GM23338 (cell line): ENCODE measurements at places on chromosomes 3 and 15.

DNA sequence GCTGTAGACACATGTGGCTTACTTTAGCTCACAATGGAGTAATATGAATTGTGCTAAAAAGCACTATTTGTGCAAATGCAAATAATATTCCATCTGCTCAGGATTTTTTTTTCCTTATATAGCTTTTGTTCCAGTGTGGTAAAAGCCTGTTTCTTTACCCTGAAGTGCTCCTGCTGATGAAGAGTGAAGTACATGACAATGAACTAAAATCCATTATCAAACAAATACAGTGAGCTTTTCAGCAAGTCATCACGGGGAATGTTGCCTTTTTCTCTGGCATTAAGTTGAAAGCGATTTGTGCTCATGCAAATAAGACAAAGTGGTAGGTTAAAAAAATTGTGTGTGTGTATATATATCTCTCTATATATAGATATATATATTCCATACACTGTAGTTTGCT is 28.6 kb upstream of the CCDC39 start:
- no peaks in the 10 kb centered on the region for H3K27me3 ChIP-seq
- H3K4me3 ChIP-seq = no peak overlapping the region
- H3K36me3 ChIP-seq = peaks cover 2% of the 10 kb centered on the region; the same call in 1 of the 2 replicates
- peak; percentile 63 for DNase-seq
- H3K27ac ChIP-seq = peak overlapping the region; percentile 74; the same call in 1 of the 2 replicates
- peaks cover 29% of the 10 kb centered on the region for H3K4me1 ChIP-seq

GRCh38 chr3:4906107-4906621 is 73.1 kb upstream of the BHLHE40 start:
- no peak overlapping the region for H3K27ac ChIP-seq
- no peaks in the 10 kb centered on the region for H3K36me3 ChIP-seq
- DNase-seq = no peak
- H3K4me1 ChIP-seq = no peaks in the 10 kb centered on the region
- H3K4me3 ChIP-seq = no peak overlapping the region
- H3K27me3 ChIP-seq = no peaks in the 10 kb centered on the region

GRCh38 chr3:18716101-18716500 is 291.0 kb upstream of the SATB1 start:
- H3K36me3 ChIP-seq = no peaks in the 10 kb centered on the region
- H3K4me3 ChIP-seq = no peak overlapping the region
- H3K27ac ChIP-seq = no peak overlapping the region
- no peak for DNase-seq

DNA sequence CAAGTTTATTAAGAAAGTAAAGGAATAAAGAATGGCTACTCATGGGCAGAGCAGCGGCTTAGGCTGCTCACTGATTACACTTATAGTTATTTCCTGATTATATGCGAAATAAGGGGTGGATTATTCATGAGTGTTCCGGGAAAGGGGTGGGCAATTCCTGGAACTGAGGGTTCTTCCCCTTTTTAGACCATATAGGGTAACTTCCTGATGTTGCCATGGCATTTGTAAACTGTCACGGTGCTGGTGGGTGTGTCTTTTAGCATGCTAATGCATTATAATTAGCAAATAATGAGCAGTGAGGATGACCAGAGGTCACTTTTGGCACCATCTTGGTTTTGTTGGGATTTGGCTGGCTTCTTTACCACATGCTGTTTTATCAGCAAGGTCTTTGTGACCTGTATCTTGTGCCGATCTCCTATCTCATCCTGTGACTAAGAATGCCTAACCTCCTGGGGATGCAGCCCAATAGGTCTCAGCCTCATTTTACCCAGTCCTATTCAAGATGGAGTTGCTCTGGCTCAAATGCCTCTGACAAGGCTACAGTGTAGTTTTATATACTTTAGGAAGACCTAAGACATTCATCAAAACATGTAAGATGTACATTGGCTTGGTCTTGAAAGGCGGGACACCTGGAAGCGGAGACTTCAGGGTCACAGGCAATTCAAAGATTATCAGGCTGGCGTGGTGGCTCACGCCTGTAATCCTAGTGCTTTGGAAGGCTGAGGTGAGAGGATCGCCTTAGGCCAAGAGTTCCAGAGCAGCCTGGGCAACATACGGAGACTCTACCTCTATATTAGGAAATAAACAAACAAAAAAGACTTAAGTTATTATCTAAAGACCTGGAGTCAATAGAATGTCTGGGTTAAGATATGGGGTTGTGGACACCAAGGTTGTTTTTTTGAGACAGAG is 3.2 kb upstream of the BLOC1S6 start:
- H3K27me3 ChIP-seq = no peaks in the 10 kb centered on the region
- DNase-seq = no peak
- H3K4me1 ChIP-seq = peaks cover 13% of the 10 kb centered on the region
- no peak overlapping the region for H3K4me3 ChIP-seq
- no peaks in the 10 kb centered on the region for H3K36me3 ChIP-seq

- no peaks in the 10 kb centered on the region for H3K36me3 ChIP-seq
- no peak overlapping the region for H3K4me3 ChIP-seq
- no peak overlapping the region for H3K27ac ChIP-seq
- H3K4me1 ChIP-seq = peaks cover 11% of the 10 kb centered on the region
- no peaks in the 10 kb centered on the region for H3K27me3 ChIP-seq
Observed at GRCh38 chr3:172701751-172702150, 9.1 kb downstream of the NCEH1 start.

DNA sequence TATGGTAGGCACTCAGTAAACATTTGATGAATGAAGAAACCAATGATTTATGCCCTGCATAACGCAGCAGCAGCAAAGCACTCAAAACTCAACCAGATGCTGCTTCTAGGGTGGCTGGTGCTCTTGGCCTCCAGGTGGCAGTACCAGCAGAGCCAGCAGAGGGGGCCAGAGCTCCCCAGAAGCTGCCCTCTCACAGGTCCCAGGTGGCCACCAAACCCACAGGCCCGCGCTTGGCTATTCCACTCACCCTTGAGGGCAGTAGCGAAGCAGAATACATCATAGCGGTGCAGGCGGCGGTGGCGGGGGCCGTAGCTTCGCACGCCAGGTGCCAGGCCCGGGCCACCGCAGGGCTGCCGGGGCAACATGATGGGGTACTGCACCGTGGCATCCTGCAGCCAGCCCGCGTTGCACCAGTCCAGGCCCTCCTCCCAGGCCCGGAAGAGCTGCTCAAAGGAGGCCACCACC is 16.6 kb downstream of the HAPLN3 start:
- no peak overlapping the region for H3K4me3 ChIP-seq
- no peaks in the 10 kb centered on the region for H3K27me3 ChIP-seq
- H3K27ac ChIP-seq = no peak overlapping the region

DNA sequence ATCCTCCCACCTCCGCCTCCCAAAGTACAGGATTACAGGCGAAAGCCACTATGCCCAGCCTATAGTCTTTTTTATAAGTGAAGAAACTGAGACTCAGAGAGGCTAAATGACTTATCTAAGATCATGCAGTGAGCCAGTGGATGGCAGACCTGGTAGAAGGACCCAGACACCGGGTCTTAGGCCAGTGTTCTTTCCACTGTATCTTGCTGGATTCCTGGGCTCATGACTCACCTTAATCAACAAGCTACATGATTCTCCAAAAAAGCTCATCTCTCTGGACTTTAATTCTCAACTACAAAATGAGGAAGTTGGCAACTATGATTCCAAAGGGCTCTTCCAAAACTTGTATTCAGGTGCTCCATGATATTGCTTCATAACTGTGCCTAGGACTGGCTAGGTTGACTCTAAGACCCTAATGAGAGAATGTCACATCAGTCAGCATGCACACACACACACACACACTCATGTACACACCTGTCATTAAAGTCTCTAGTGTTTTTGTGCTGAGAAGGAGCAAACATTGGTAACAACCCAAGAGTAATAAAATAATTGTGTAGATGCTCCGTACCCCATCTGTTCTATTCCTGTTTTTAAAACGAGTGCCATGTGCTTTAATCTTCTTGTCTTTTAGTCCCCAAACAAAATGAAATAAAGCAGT is 89.7 kb upstream of the SLC4A7 start:
- H3K4me1 ChIP-seq = no peaks in the 10 kb centered on the region
- DNase-seq = no peak
- no peak overlapping the region for H3K27ac ChIP-seq

DNA sequence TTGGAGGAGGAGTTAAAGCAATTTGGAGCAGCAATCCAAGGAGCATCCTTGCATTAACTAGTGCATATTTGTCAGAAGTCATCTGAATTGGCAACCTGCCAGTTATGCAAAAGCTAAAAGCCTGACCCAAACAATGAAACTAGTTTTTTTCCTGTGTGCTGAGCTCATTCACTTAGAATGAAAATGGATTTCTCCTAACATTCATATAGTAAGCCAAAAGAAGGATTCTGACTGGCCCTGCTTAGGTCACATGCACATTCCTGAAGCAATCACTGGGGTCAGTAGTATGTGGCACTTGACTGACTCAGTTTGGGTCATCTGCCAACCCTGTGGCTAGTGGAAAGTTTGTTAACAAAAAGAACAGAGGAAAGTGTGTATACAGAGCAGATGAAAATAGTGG is 30.5 kb downstream of the OXSM start:
- no peaks in the 10 kb centered on the region for H3K36me3 ChIP-seq
- peak; percentile 42 for DNase-seq
- no peak overlapping the region for H3K4me3 ChIP-seq
- H3K27me3 ChIP-seq = no peaks in the 10 kb centered on the region
- peaks cover 43% of the 10 kb centered on the region for H3K4me1 ChIP-seq

DNA sequence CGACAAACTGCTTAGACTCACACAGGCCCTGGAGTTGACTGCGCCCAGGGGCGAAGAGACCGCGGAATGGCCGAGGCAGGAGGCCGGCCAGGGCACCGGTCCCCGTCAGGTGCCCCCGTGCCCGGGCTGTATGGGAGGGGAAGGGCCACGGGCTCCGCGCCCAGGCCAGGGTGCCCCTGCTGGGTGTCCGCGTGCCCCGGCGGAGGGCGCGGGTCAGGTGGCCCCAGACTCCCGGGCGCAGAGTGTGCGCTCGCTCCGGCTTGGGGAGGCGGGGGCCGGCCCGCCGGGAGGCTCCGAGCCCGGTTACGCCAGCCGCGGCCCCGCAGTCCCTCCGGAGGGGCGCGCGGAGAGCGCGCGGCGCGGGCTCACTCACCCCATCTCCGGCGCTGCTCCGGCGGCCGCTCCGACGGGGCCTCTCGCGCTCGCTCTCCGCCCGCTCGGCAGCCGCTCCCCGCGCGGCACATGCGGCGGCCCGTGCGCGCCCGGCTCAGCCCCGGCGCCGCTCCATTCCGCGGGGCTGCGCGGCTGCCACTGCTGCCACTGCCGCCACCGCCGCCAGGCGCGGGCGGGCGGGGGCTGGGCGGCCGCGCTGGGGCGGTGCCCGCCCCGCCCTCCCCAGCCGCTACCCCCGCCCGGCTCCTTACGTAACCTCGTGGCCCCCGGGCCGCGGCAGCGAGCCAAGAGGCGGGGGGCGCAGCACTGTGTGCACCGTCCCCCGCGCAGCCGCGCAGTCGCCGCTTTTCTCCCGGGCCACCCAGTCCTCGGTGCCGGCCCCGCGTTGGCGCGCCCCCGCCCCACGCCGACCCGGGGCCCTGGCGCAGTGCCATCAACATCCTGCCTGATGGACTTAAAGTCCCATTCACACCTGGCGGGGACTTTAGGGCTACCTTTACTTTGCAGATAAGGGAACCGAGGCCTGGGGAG is at the start of gene HOMER2:
Gene HOMER2 (minus strand): TSS at position 563 of the 924 bp plus-strand sequence. CDS start 185 bp downstream, at position 378.
- H3K36me3 ChIP-seq = no peaks in the 10 kb centered on the region
- peak within 1 kb of the TSS; percentile 80 for H3K4me3 ChIP-seq
- peak; percentile 68 for DNase-seq
- no peaks in the 10 kb centered on the region for H3K4me1 ChIP-seq
- H3K27ac ChIP-seq = no peak within 1 kb of the TSS
- peaks cover 29% of the 10 kb centered on the region for H3K27me3 ChIP-seq

DNA sequence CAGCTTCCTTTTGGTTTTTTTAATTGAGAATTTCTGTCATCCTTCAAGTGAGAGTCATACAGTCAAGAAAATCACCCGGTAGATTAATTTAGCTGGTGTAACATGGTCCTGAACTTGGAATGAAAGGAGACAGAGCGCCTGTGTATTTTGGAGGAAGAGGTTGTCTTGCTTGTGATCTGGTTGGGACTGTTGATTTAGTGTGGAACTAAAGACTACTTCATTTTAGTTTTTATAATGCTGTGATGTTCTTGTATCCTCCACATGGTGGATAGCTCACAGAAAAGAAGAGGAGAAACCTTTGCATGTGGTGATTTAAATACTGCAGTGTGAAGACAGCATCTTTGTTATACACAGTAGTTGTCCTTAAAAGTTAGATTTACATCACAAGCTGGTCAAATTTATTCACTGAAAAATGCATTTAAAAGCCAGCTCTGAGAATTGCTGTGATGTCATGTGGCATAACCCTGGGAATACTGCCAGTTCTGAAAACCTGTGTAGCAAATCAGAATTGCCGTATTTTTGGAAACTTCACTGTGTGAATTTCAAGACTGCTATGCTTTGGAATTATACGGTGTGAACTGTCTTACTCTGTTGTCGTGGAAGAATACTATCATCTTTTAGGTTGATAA is 268.5 kb downstream of the PTPRG start:
- peak overlapping the region; percentile 80 for H3K27ac ChIP-seq
- H3K4me3 ChIP-seq = peak overlapping the region; percentile 10; the same call in 1 of the 2 replicates
- no peak for DNase-seq
- H3K4me1 ChIP-seq = peaks cover 28% of the 10 kb centered on the region
- H3K27me3 ChIP-seq = no peaks in the 10 kb centered on the region
- no peaks in the 10 kb centered on the region for H3K36me3 ChIP-seq

DNA sequence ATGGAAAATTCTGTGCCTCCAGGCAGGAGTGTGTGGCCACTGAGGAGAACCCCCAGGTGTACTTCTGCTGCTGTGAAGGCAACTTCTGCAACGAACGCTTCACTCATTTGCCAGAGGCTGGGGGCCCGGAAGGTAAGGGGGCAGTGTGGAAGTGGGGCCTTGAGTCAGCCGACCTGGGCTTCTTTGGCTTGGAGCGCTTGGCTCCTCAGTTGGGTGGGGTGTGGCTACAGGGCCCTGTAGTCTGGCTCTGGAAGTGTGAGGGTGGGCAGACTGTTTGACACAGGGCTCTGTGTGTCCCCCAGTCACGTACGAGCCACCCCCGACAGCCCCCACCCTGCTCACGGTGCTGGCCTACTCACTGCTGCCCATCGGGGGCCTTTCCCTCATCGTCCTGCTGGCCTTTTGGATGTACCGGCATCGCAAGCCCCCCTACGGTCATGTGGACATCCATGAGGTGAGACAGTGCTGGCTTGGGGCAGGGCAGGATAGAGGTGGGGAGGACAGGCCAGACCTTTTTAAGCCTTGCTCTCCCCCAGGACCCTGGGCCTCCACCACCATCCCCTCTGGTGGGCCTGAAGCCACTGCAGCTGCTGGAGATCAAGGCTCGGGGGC is 18.2 kb upstream of the EXOG start:
- peaks cover 29% of the 10 kb centered on the region for H3K36me3 ChIP-seq
- H3K27ac ChIP-seq = no peak overlapping the region
- H3K27me3 ChIP-seq = no peaks in the 10 kb centered on the region
- DNase-seq = no peak

- peaks cover 43% of the 10 kb centered on the region for H3K4me1 ChIP-seq
- H3K4me3 ChIP-seq = peak overlapping the region; percentile 99
- peak overlapping the region; percentile 97 for H3K27ac ChIP-seq
- H3K36me3 ChIP-seq = peaks cover 26% of the 10 kb centered on the region
- DNase-seq = peak; percentile 62
Observed at GRCh38 chr15:74541494-74542165, 610 bp downstream of the ARID3B start.

DNA sequence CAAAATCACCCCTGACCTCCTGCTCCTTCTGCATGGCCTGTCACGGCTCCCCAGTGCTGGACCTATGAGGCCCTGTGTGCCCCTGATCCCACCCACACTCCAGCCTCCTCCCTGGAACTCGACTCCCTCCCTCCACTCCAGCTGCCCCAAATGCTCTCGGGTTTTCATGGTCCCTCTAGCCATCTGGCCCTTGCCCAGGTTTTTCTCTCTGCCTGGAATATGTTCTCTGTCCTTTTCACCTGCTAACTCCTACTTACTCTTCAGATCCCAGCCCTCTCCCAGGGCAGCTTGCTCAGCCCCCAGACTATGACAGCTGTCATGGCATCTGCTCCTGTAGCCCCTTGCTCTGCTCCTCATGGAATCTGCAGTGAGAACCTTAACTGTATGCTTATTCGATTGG is 30.3 kb downstream of the DUSP7 start:
- no peaks in the 10 kb centered on the region for H3K27me3 ChIP-seq
- DNase-seq = no peak
- H3K27ac ChIP-seq = no peak overlapping the region
- no peaks in the 10 kb centered on the region for H3K36me3 ChIP-seq
